ENCODE measurements at places on chromosomes 3 and 15. TPM values are rescaled to one million over a fixed set of nuclear protein-coding genes. Genes with fewer than 3 reads are reported as not detected.

DNA sequence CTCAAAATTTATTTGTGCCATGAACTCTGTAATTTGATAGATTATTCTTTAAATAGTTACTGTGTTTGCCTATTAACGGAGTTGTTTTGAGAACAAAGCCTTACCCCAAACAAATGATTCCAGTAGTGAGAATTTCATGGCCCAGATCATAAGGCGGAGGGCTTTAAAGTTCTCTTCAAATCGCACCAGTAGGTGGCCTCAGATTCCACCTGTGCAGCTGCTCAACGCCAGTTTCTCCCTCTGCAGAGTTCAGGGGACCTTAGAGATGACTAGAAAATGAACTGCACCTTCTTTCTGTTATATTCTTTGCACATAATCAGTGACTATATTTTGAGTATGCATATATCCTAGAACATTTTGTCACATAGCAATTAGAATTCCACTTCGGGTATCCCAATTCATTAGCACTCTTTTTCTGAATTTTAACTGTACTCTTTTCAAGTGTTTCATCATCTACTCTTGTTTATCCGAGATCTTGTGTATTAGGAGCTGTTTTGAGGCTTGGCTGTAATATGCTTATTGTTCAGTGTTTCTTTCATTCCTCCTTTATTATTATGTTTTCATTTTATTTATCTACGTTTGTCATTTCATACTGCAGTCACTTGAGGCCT, 232.6 kb upstream of the CHRM5 start:
- DNase-seq, result no peak

UQCRC1 gene
- polyA plus RNA-seq, result 151 TPM

DNA sequence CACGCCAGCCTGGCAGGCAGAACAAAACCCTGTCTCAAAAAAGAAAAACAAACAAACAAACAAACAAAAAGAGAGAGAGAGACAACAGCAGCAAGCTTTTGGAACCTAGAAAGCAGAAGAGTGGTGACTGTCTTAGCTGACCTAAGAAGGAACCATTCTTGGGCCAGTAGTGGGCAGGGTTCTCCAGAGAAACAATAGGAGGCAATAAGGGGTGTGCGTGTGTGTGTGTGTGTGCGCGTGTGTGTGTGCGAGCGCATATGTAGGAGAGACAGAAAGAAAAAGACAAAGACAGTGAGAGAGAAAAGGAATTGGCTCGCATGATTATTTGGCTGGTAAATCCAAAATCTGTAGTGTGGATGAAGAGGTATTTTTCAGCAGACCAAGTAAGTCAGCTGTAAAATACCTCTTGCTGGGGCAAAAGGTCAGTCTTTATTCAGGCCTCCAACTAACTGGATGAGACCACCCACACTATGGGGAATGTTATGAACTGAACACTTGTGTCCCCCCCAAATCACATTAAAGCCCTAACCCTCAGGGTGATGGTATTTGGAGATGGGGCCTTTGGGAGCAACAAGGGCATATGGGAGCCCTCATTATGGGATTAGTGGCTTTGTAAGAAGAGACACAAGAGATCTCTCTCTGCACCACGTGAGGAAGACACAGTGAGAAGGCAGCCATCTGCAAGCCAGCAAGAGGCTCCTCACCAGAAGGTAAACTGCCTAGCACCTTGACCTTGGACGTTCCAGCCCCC, 15.1 kb upstream of the BLM start:
- no peak for DNase-seq

RTP1 gene
- polyA plus RNA-seq, result not detected

DNA sequence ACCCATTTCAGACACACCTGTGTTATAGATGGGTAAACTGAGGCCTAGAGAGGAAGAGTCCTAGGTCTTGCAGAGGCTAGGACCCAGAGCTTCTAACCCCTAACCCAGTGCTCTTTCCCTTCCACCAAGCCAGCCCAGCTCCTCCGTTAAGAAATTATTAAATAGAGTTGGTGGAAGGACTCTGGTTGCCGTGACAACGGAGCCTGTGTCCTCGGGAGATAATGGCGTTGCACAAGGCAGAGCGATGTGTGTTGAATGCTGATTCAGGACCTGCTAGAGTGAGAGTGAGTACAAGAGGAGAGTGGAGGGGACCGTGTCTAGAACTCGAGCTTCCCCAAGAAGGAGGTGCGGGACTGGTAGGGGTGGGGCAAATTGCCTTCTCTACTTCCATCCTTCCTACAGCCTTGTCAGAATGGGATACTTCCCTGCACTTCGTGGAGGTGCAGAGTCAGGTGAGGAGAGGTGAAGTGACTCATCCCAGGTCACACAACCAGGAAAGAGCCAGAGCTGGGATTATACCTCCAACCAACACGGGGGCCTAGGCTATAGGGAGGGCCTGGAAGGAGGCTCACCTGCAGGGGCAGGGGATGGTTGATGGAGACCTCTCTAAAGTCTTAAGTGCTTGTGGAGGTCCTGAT, 8.6 kb downstream of the SLC6A1 start:
- DNase-seq, result no peak

DNA sequence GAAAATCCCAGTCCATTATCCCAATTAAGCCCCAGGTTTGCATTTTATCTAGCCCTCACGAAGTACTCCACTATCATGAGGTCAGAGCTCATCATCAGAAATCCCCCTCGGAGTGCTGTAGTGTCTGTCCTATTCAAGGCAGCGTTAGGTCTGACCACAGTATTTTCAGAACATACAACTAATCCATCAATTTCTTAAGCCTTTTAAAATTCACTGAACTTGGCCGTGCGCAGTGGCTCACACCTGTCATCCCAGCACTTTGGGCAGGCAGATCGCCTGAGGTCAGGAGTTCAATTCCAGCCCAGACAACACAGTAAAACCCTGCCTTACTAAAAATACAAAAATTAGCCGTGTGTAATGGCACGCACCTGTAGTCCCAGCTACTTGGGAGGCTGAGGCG, 11.9 kb downstream of the VGLL4 start:
- no peak for DNase-seq

DNA sequence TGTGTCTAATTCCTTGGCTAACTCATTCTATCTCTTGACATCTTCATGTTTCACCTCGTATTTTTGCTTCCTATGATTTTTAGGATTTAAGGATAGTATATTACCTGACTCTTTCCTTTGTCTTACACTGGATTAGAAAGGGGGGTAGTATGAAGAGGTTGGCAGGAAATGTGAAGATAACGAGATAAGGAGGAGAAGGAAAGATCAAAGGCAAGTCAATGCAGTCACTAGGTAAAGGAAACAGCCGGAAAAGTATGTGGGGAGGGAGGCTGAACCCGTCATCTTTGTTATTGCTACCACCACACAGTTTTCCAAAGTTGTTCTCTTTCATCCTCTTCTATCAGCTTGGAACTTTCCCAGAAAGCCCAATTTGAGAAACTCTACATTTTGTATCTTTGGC, 90.6 kb downstream of the SLC9A9 start:
- no peak for DNase-seq

- no peak for DNase-seq
Measured at GRCh38 chr15:91050128-91050455, 27.7 kb upstream of the VPS33B start.

GRCh38 chr3:178856804-178857203, 214.8 kb downstream of the ZMAT3 start:
- no peak for DNase-seq

COL6A6 gene
- polyA plus RNA-seq, result not detected

CNTN6 gene
- not detected for polyA plus RNA-seq

- DNase-seq, result no peak
Measured at GRCh38 chr15:39747326-39747725, 35.3 kb downstream of the FSIP1 start.

GRCh38 chr3:129313665-129314385, 35.2 kb downstream of the HMCES start:
- no peak for DNase-seq

DNA sequence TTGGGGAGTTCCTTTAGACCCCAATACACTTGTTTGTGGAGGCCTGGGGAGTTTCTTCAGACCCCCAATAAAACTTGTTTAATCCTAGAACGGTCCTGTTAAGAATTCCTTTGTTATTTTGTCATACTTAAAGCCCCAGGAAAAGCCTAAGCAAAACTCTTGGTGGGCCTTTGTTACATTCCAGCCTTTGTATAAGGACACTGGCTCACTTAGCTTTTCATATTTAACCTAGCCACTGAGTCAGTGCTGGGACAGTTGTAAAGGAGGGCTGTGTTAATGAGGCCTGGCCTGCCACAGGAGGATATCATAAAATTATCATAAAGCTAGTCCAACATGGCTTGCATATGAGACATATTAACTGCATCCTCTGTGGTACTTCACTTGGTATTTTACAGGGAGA, 760.1 kb downstream of the ZNF385D start:
- DNase-seq, result no peak

IGDCC3 gene
- polyA plus RNA-seq, result not detected

TNFAIP8L3 gene
- not detected for polyA plus RNA-seq

NME9 gene
- 0.52 TPM for polyA plus RNA-seq

DNA sequence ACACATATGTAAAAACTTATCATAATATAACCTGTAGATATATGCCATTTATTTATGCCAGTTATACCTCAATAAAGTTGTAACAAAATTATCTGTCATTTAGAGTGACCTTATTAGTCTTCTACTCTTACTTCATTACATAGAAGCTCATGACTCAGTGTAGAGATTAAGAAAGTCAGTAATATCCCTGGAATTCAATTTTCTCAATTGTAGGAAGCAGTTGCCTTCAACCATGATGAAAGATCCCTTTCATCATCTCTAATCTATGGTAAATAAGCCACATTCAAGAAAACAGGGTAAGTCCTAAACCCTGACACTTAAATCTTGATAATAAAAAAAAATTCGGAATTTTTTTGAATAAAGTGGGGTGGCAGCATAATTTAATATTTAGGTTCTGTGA, 216.5 kb upstream of the PEX5L start:
- no peak for DNase-seq

DNA sequence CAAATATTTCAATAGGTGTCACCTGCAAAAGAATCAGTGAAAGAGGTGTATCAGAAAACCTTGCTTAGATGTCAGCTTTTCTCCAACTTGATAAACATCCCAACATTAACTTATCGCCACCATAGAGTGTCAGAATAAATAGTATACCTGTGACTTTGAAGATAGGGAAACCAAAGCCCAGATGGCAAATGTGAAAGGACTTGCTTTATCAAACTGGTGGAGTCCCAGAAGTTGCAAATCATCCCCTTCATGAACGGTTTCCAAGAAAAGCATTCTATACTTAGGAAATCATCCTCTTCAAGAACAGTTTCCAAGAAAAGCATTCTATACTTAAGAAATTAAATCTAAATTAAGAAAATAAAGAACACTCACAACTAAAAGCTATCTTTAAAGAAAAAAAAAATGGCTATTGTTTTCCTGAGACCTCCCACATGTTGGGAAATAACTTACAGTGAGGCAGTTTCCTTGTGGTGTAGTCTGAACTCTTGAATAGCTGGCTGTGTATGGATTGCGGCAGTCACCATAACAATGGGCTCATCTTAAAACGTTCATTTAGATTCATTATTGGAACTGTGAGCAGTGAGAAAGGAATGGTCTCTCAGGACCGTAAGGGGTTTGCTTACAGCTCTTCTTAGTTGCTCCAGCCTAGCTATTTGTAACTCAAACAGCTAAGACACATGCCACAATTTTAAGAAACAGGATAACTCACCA, 56.5 kb downstream of the GHSR start:
- DNase-seq, result no peak

PLA2G4D gene
- not detected for polyA plus RNA-seq

- no peak for DNase-seq
Measured at GRCh38 chr15:34773013-34773412, 18.2 kb upstream of the GJD2 start.

- DNase-seq, result no peak
Measured at GRCh38 chr3:25297667-25298585, 130.1 kb upstream of the RARB start.

B3GALNT1 gene
- polyA plus RNA-seq, result 0.90 TPM

- DNase-seq, result no peak
Measured at GRCh38 chr15:25527118-25527517, 88.3 kb upstream of the UBE3A start.

GRCh38 chr3:175103298-175103697, 244.2 kb downstream of the NAALADL2 start:
- no peak for DNase-seq

MYZAP gene
- polyA plus RNA-seq, result 9.7 TPM

DNA sequence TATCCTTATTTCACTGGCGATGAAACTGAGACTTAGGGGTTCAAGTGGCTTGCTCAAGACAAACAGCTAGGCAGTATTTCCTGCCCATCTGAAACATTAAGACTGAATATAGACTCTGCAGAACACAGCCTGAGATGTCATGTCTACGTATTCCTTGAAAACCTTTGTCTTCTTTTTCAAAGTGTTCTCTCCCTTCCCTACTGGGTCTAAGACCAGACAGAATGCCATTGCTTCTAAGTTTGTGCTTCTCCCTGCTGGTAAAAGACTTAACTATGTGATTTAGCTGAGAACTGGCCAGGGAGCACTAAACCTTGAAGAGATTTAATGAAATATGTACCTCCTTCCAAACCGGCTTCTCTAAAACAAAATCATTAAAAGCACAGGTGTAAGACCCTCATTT, 9.9 kb downstream of the BCL6 start:
- no peak for DNase-seq

- DNase-seq, result no peak
Measured at GRCh38 chr15:90729261-90729660, 12.1 kb downstream of the BLM start.

GRCh38 chr3:182465301-182466185, 327.8 kb upstream of the ATP11B start:
- no peak for DNase-seq

- DNase-seq, result no peak
Measured at GRCh38 chr15:66080717-66081398, 172.7 kb downstream of the MEGF11 start.

DNA sequence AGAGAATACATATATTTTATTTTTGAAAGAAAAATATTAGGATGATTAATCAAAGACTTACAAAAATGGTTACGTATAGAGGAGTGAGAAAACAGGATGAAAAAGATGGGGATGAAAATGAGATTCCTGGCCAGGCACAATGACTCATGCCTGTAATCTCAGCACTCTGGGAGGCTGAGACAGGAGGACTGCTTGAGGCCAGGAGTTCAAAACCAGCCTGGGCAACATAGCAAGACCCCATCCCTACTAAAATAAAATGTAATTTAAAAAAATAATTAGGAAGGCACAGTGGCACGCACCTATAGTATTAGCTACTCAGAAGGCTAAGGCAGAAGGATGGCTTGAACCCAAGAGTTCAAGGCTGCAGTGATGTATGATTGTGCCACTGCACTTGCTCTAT, 11.9 kb downstream of the MYO9A start:
- DNase-seq, result no peak

DNA sequence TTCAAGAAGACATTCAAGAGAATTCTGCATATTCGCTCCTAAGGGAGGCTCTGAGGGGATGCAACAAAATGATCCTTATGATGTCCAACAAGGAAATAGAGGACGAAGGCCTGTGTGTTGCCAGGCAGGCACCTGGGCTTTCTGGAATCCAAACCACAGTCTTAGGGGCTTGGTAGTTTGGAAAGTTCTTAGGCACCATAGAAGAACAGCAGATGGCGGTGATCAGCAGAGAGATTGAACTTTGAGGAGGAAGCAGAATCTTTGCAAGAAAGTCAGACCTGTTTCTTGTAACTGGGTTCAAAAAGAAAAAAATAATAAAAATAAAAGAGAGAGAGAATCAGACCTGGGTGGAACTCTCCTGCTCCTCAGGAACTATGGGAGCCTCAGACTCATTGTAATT, 11.7 kb upstream of the ATG7 start:
- no peak for DNase-seq

- DNase-seq, result no peak
Measured at GRCh38 chr15:99788156-99788555, 54.9 kb upstream of the LYSMD4 start.

CLDN16 gene
- polyA plus RNA-seq, result not detected

GRCh38 chr15:94383041-94383440, 151.7 kb downstream of the MCTP2 start:
- DNase-seq, result no peak

GRCh38 chr15:73926219-73927002, at the start of gene LOXL1:
LOXL1 (plus strand) TSS chr15:73926462; CDS start chr15:73926784, 322 bp downstream.
- no peak for DNase-seq

Data from naive thymus-derived CD4-positive, alpha-beta T cell (primary cell).